ENCODE measurements at places on chromosomes 3 and 15.

GRCh38 chr15:85543741-85544155, 163.3 kb downstream of the AKAP13 start:
- DNase-seq: no peak

- DNase-seq: no peak
Measured at GRCh38 chr3:174532776-174533175, 326.4 kb upstream of the NAALADL2 start.

GRCh38 chr3:53263907-53264306, 8.1 kb upstream of the TKT start:
- no peak for DNase-seq

DNA sequence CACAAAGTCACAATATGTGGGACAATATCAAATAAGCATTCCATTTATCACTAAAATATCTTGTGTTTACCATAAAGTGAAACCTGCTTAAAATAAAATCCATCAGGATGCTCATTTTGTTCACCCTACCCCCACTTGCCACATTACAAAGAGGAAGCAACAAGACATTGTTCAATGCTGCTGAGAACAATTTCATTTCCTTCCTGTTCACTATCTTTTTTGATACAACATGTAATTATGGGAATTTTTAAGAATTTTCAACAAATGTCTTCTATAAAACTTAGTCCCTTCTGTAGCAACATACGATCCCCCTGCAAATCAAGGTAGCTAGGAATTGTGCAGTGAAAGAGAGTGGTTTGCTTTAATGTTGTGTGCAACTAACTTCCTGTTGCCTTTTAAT, 34.9 kb upstream of the GPR160 start:
- no peak for DNase-seq

- DNase-seq: no peak
Measured at GRCh38 chr3:73327052-73327451, 265.6 kb downstream of the EBLN2 start.

DNA sequence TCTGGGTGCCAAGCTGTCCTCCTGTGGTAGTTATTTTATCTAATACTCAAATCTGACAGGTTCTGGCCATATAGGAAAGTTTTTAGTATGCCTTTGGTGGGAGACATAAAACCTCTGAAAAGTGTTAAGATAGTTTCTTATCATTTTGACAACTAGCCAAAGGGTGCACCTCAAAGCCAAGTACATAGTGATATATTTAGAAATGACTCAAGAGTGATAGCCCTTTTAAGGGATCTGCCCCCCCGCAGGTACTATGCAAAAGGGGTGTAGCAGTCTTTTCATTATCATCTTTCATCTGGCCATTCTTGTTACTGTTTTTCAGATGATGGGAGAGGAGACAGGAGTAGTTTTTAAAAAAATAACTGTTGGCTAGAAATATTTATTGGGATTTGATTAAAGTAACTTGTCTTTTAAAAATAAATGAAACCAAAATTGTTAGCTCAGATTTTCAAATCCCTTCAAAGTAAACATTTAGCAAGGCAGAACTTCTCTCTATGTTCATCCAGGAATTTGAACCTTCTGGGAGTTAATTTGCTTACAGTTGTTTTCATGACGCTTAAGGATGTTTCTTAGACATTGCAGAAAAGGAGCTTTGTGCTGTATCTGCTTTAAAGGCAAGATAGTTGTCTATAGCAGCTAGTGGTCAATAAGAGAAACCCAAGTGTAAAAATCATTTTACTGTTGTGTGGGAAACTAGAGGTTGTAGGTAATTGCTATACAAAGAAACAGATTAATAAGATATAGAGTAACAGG, 5.1 kb downstream of the PHLDB2 start:
- no peak for DNase-seq

DNA sequence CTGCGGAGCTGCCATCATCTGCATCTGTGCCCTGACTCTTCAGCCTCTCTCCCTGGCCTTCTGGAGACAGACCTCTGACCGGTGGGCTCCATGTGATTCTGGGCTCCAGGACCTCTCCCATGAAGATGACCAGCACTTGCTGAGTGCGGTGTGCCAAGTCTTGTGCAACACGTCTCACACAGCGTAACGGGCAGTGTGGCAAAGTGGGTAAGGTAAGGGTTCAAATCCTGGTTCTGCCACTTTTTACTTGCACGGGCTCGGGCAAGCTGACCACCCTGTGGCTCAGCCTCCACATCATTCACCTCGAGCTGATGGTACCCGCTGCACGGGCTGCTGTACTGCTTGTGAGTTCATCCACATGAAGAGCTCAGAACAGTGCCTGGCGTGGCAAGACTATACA, 6.5 kb upstream of the SYNM start:
- no peak for DNase-seq

- DNase-seq: no peak
Measured at GRCh38 chr3:59412516-59412915, 362.7 kb upstream of the CFAP20DC start.

- no peak for DNase-seq
Measured at GRCh38 chr15:53046153-53046790, 256.1 kb upstream of the ONECUT1 start.

GRCh38 chr3:133857767-133858166, 37.9 kb downstream of the RAB6B start:
- DNase-seq: no peak

DNA sequence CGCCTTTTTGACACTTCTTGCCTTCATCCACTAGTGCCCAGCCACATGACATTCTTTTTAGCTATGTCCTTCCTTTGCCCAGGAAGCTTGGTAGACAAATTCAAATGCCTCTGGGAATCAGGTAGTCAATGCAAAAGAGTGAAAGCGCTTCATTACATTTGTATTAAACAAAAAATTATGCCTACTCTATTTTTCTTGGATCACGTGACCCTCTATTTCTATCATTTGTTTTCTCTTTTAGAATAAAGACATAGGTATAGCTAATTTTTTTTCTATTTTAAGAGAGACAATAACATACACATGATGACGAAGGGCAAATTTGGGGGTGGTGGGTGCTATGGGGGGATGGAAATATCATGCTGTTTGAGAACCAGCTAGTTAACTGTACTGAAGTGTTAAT, 384.8 kb downstream of the C3orf38 start:
- no peak for DNase-seq
